ENCODE measurements at places on chromosomes 5 and 9. TPM values are rescaled to one million over a fixed set of nuclear protein-coding genes. Genes with fewer than 3 reads are reported as not detected.

GRCh38 chr5:10701567-10702039, 59.4 kb downstream of the DAP start:
- peak; percentile 76 for DNase-seq

DNA sequence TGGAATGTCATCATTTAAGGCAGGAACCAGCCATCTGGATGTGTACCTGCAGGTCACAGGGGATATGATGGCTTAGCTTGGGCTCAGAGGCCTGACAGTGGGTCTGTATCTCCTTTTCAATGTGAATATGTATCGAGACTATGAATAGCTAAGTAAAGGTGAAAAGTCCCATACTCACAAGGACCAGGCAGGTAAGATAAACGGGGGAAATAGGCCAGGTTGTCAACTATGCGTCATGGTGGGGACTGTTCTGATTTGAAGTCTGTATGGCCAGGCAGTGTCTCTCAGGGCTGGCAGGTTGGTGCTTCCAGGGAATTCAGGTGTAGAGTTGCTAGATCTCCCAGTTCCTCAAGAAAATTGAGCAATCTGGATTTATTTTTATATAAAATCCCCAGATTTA, 987.9 kb upstream of the WWC1 start:
- no peak for DNase-seq

GRCh38 chr9:17075758-17076485, 58.9 kb upstream of the CNTLN start:
- no peak for DNase-seq

GRCh38 chr9:113502427-113503034, 39.0 kb downstream of the RGS3 start:
- peak; percentile 15 for DNase-seq

GRCh38 chr5:109767997-109768396, 78.3 kb downstream of the MAN2A1 start:
- no peak for DNase-seq

DNA sequence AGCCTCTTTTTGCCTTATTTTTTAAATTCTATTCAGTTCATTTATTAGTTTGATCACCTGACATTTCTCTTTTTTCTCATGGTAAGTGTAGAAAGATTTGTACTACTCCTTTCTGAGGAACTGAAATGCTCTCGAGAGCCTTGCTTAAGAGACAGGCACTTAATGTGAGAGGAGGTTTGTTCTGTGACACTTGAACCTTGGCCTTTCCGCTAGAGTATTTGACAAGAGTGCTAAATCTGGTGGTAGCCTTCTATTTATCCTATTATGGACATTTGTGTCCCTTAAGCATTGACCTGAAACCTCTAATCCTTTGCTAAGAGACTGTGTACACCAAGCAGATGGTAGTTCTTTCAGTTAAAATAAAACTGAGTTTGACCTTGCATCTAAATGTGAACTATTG, 805.0 kb upstream of the PTPRD start:
- no peak for DNase-seq

GRCh38 chr5:53426512-53426830, 54.0 kb upstream of the FST start:
- DNase-seq, result no peak

DNA sequence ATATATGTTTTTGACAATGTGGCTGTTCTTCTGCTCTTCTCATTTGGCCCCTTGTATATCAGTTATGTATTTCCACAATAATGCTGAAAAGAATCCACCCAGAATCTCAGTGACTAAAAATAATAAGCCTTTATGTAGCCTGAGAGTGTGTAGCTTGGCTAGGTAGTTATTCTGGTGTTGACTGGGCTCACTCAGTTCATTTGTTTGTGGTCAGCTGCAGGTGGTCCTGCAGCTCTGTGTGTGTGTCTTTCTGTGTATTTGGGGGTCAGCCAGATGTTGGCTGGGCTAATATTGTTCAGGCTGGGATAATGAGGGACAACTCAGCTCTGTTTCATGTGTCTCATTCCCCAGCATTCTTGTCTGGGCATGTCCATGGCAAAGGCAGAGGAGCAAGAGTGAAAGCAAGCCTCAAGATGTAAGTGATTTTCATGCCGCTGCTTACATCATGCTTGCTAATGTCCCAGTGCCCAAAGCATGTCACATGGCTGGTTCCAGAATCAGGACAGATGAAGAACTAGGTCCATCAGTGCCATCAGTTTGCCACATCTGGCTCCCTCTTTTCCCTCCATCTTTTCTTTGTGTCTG, 162.8 kb downstream of the KCTD16 start:
- no peak for DNase-seq

DNA sequence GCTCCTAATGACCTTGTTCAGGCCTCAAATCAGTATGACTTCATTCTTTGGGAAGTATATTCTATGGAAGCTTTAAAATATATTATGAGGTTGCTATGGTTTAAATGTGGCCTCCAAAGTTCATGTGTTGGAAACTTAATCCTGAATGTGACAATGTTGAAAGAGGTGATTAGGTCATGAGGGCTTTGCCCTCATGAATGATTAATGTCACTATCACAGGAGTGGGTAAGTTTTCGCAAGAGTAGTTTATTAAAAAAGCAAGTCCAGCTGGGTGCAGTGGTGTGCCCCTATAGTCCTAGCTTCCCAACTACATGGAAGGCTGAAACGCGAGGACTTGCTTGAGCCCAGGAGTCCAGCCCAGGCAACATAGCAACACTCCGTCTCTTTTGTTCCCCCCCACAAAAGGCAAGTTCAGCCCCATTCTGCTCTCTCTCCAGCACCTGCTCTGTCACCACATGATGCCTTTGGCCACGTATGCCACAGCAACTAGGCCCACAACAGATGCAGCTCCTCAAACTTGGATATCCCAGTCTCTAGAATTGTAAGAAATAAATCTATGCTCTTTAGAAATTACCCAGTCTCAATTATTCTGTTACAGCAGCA, 105.3 kb downstream of the SIL1 start:
- DNase-seq, result no peak

DNA sequence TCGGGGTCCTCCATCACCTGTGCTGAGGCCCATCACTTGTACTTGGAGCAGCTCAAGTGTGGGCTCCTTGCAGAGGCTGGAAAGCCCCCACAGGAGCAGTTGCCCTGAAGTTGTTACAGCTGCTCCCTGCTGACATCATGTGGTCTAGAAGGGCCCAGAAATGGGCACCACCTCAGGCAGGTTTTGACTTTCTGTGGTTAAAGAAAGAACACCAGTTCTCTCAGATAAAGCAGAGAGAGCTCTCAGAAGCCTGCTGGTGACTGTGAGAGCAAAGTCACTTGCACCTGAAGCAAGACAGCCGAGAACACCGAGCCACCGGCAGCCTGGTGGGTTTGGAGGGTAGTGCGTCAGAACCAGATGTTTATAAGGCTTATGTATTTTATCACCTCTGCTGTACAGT, 70.4 kb downstream of the MVB12B start:
- DNase-seq, result no peak

DNA sequence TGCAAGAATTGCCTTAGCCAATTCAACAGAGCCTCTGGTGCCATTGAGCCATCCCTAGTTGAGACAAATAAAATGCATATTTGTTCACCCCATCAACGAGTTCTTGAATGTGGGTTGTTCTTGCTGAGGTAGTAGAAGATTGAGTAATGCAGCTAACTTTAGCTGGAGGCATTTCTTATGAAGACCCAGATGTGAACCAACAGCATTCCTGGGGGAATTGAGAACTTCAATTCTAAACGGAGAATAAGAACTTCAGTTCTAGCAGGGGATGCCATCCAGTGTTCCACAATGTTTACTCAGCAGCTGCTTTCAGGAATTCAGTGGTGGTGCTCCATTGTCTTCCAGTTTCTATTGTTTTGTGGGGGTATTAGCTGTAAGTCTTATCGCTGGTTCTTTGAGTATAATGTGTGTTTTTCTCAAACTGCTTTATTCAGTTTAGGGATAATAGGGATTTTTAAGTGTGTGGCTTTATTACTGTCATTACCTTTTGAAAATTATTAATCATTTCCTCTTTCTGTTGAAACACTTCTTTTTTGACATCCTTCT, 1968.2 kb upstream of the NUDT12 start:
- DNase-seq, result no peak

- DNase-seq, result no peak
Measured at GRCh38 chr5:103915081-103915480, 352.5 kb upstream of the NUDT12 start.

- DNase-seq, result no peak
Measured at GRCh38 chr5:65012301-65012892, 243.7 kb downstream of the CWC27 start.

GRCh38 chr9:107237873-107238272, 45.2 kb upstream of the RAD23B start:
- no peak for DNase-seq

- peak; percentile 74 for DNase-seq
Measured at GRCh38 chr5:65611524-65611923, 12.6 kb downstream of the TRIM23 start.

GRCh38 chr5:140965905-140966292, 377 bp upstream of the PCDHAC2 start:
- DNase-seq, result no peak

DNA sequence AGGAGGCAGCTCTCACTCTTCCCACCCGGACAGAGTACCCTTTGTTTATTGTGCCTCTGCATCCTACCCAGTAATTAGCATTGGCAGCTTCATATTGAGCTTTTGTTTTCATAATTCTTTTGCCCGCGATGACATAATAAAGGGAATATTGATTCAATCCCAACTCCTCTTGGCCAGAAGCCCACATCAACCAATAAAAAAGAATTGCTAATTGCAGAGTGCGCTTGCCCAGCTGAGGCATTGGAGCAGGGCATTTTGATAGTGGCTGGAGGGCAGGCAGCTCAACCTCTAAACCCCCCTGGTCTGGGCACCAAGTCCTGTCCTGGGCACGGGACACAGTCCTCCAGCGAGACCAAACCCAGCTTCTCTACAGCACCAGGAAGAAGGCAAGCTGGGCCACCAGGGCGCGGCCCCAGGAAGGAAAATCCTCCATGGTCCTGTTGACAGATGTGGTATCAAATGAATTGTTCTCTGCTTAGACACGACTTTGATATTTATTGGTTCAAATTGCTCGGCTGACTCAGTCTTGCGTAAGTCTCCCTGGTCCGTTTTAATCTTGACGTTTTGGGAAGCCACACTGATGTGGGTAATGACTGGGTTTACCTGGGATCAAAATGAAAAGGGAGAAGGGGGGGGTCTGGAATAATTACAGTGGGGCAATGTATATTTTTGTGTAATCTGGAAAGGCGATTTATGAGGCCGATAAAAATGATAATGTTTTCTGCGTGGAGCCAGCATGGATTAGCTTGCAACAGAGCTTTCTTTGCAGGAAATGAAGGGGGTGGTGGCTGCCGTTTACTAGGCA, 220.7 kb upstream of the MSX2 start:
- DNase-seq, result peak; percentile 83

DNA sequence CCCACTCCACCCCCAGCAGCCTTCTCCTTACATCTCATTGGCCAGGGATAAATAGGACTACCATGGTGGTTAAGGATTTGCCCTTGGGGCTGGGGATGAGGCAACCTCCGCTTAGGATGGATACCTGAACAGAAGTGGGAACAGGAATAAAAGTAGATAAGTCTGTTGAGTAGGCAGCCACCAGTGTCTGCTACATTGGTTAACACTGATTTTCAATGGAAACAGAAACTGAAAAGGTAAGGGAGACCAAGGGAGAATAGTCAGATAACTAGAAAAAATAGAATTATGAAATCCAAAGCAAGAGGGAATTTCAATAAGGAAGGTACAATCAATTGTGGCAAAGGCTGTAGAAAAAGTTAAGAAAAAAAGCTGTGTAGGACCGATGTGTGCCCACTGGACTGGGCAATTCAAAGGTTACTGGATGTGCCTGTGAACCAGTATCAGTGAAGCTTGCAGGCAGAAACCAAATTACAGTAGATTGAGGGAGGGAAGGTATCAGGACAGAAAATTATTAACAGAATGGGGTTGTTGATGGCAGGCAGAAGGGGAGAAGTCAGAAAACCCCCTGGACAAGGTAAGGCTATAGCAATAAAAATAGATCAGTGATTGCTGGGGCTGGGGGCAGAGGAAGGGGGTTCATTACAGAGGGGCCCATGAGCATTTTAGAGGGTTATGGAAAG, 48.7 kb downstream of the DNAJC21 start:
- no peak for DNase-seq

GRCh38 chr9:114311571-114312512, 11.1 kb upstream of the ORM1 start:
- no peak for DNase-seq

GRCh38 chr5:1930880-1931603, 48.3 kb upstream of the IRX4 start:
- no peak for DNase-seq

DNA sequence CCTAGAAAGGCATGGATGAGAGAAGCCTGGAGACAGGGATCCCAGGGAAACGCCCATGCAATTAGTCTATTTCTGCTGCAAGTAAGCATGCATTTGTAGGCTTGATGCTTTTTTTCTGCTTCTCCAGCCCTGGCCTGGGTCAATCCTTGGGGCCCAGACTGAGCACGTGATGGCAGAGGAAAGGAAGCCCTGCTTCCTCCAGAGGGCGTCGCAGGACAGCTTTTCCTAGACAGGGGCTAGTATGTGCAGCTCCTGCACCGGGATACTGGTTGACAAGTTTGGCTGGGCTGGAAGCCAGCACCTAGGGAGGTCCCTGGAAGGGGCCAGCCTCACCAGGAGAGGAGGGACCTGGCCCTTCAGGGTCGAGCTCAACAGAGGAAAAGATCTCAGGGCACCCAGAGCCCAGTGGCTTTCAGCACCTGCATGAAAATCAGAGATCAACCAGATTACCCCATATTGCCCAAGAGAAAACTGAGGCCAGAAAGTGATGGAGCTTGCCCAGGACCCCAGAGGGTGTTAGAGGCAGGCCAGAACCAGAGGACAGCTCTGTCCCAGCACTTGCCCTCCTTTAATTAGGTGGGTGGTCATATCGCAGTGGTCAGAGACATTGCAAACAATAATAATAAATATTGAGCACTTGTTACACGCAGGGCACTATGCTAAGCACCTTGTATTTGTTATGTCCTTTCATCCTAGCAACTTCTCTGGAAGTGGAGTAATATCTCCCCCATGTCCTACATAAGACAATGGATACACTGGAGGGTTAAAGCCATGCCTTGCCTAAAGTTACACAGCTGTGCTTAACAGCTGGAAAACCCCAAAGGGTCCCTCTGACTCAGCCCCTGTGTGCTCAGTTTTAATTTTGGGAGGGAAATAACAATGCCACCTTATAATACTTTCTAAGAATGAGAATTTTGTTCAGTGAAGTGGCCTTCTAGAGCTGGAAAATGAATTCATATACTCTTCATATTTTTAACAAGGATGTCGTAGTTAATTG, 67.1 kb downstream of the KLF4 start:
- peak; percentile 79 for DNase-seq

- DNase-seq, result no peak
Measured at GRCh38 chr5:71589903-71590302, 2.8 kb downstream of the MCCC2 start.

GRCh38 chr5:172175263-172175719, 12.7 kb downstream of the STK10 start:
- peak; percentile 39 for DNase-seq

- DNase-seq, result no peak
Measured at GRCh38 chr5:156640691-156641241, 209.3 kb upstream of the PPP1R2B start.

The EPB41L4A gene
- 0.48 TPM for total RNA-seq

The ZFP2 gene
- total RNA-seq, result not detected

The NINJ1 gene
- 49.7 TPM for total RNA-seq

The ACSL6 gene
- total RNA-seq, result not detected

The GRM6 gene
- total RNA-seq, result not detected

The WDR38 gene
- total RNA-seq, result not detected

The DNAI1 gene
- total RNA-seq, result not detected

The LCN15 gene
- total RNA-seq, result not detected

The C9orf153 gene
- total RNA-seq, result 0.56 TPM

The FAM151B gene
- 1.6 TPM for total RNA-seq

The FOXD4L6 gene
- total RNA-seq, result not detected

The ECSCR gene
- total RNA-seq, result not detected

The PCDHGB1 gene
- 0.23 TPM for total RNA-seq

The ORM2 gene
- total RNA-seq, result not detected

The KCNT1 gene
- not detected for total RNA-seq

The ENG gene
- total RNA-seq, result 6.1 TPM

Measured in HT-29 (cell line).